HFFc6 (cell line): ENCODE measurements at places on chromosomes 2 and 18.
A peak's percentile ranks its signal among the peaks of the same experiment; 100 is the strongest.

DNA sequence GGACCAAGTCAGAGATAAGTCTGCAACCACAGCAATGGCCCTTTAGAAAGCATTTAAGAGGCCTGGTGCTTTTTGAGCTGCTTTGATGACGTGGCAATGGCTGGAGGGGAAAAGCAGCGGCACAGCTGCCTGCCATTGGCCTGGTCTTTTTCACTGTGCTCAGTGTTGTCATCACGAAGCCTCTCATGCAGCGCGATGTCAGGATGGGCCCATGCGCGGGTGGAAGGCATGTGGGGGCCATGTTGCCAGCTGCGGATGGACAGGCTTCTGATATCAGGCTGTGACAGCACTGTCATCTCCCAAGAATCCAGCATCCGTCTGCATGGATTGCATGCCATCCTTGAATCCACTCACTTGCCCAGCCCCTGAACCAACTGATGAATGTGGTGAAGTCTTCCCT is 204.5 kb downstream of the ACKR3 start:
- DNase-seq = no peak

DNA sequence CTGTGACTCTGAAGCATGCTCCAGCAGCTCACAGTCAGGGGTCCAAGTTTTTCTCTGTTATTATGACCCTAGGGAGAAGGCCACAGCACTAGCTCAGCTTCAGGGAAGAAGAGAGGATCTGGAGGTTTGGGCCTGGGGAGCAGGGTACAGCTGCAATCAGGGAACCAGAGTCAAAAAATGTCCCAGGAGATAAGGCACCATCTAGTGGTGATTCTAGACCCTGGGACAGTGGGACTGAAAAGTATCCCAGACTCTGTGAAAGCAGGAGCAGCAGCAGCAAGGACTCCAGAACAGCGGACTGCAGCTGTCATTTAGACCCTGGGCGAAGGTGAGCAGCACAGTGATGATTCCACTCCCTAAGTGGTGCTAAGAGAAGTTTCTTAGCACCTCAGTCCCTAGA is 278.4 kb upstream of the DDX18 start:
- no peak for DNase-seq

DNA sequence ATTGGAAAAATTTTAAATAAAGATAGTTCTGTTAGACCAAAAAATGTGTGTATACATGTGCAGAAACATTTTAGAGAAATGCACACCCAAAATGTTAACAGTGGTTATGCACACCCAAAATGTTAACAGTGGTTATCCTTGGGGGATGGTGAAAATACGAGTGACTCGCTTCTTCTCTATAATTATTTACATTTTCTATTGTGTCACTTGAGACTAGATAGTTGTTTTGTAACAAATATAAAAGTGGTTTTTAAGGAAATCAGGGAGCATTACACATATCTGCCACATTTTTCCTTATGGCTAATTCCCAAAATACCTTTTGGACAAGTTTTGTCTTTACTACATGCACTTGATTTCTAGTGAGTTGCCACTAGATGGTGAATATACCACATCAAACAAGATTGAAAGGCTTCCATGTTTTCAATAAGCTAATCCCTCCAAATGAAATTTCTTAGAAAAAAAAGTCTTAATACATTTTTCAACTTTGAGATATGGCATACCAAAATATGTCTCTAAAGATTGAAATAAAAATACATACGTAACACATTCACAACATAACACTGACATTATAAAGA is 9.0 kb upstream of the HIBCH start:
- no peak for DNase-seq

- no peak for DNase-seq
These were observed 19.2 kb upstream of the ADAM23 start for GRCh38 chr2:206424134-206424533.

DNA sequence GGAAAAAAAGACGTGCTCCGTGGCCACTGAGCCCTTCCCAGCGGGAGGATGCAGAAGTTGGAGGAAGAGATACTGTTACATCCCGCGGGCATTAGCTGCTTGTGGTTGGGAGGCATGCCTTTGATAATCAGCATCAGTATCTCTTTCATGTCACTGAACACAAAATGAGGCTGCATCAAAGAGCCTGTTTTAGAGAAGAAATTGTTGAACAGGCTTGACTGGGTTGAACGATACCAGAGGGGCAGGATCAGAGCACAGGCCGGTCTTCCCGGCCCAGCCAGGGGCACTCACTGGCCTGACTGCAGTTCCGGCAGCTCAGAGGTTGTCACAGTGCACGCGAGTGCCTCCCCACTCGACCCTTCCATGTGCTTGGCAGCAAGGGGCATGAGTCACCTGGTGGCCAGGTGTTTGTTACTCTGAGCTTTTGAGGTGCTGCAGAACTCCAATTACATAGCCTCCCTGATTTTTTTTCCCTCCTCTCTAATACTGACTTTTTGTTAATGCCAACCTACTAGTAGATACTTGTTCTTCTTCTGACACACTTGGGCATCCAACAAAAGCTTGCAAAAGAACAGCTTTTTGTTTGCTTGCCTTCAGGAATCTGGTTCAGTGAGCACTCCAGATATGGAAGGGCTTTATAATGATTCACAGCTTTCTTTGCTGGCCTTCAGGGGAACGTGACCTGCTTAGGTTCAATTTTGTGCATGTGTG is 121.6 kb downstream of the VAPA start:
- DNase-seq = peak; percentile 27

DNA sequence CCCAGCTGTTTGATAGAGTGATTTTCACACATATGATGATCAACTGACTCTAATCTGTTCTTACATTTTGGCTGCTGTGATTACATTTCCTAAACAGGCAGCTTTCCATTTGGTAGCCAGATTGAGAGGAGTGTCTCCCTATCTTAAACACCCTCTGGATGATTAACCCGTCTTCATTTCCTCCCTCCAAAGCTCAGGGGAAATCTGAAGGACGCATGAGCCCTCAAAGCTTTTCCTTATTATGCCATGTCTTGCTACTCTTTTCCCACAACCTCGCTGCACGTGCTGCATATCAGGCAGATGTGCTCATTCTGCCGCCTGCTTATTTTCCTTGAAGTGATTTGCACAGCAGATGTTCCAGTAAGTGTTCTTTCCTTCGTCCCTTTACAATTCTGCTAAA is 837.4 kb downstream of the LRRTM4 start:
- DNase-seq = no peak

- no peak for DNase-seq
These were observed 232.3 kb downstream of the HAUS1 start for GRCh38 chr18:46336278-46337111.

- DNase-seq = no peak
These were observed 3.9 kb downstream of the MAP3K19 start for GRCh38 chr2:135043345-135043744.

DNA sequence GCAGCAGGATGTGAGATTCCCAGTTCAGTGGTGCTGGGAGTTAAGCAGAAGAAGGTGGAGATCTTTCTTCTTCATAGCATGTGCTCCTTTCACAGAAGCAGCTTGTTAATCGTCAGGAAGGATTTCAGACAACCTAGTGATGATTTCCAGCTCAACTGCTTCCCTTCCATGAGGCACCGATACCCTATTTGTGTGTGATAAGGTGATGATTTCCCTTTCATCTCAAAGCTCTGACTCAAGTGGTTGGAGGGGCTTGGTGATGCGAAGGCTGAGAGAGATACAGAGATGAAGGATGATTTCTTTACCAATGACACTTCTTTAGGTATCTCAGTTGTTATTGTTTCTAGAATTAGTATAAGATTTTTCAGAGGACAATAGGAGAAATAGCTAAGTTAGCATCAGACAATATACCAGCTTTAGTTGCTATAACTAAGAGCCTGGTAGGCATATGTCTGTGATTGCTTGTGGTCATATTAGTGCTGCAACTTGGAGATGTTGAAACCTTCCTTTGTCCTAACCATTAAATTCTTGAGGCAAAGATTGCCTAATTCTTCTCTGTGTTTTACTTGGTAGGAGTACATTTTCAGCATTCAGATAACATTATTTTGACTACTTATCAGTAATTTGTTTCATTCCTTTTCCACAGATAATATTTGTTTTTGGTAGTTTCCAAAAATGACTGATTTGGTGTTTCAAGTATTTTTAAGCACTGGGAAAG is 111.3 kb downstream of the PLCL1 start:
- DNase-seq = peak; percentile 23

DNA sequence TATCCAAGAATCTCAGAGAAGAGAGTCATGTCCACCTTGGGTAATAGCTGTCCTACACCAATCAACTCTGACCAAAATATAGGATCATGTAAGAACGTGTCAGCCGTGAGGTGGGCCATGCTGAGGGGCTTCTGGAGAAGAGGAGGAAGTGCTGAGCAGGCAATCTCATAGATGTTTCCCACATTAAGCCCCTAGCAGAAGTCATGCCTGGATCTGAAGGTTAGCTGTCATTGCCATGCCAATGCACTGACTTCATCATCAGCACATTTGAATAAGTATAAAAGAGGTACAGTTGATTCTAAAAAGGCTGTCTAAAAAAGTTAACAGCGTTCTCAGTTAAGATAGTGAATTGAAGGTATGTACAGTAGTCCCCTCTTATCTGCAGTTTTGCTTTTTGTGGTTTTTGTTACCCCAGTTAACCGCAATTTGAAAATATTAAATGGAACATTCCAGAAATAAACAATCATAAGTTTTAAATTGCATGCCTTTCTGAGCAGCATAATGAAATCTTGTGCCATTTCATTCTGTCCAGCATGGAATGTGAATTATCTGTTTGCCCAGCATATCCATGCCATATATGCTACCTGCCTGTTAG is 67.2 kb upstream of the TMEM17 start:
- DNase-seq = no peak

- no peak for DNase-seq
These were observed 128.3 kb downstream of the ATP9B start for GRCh38 chr18:79197531-79197930.

- no peak for DNase-seq
These were observed 6.8 kb downstream of the SMAD7 start for GRCh38 chr18:48943736-48944527.

GRCh38 chr2:240785424-240786335 is 34.3 kb downstream of the KIF1A start:
- no peak for DNase-seq

DNA sequence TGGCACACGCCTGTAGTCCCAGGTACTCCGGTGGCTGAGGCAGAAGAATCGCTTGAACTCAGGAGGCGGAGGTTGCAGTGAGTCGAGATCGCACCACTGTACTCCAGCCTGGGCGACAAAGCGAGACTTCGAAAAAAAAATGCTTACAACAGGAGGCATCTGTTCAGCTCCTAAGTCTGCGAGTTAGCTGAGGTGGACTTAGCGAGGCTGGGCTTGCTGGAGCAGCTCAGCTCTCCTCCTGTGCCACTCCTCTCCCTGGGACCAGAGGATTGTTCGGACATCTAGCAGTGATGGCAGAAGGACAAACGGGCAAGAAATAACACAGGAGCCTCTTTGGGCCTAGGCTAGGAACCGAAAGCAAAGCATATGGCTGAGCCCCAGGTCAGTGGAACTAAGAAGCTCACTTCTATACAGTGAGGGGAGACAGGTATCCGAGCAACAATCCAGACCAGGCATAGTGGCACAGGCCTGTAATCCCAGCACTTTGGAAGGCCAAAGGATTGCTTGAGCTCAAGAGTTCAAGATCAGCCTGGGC is 260.1 kb downstream of the GLI2 start:
- DNase-seq = no peak

DNA sequence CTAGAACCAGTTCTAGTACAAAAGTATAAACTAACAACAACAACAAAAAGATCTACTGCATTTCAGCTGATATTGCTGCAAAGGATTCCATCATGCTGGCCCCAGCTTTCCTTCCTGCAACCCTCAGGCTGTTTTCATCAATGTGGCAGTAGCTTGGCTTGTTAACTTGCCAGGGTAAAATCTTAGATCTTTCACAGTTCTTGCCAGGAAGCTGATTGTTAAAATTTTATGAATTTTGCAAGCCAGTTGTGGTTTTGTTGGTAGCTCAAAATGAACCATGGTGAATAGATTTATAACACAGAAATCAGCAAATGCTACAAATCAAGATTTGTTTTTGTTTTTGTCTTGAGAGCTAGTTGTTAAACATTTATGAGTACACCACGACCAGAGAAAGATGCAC is 19.3 kb downstream of the CCDC178 start:
- no peak for DNase-seq

- DNase-seq = no peak
These were observed 57.9 kb downstream of the SNORC start for GRCh38 chr2:232927793-232928550.

DNA sequence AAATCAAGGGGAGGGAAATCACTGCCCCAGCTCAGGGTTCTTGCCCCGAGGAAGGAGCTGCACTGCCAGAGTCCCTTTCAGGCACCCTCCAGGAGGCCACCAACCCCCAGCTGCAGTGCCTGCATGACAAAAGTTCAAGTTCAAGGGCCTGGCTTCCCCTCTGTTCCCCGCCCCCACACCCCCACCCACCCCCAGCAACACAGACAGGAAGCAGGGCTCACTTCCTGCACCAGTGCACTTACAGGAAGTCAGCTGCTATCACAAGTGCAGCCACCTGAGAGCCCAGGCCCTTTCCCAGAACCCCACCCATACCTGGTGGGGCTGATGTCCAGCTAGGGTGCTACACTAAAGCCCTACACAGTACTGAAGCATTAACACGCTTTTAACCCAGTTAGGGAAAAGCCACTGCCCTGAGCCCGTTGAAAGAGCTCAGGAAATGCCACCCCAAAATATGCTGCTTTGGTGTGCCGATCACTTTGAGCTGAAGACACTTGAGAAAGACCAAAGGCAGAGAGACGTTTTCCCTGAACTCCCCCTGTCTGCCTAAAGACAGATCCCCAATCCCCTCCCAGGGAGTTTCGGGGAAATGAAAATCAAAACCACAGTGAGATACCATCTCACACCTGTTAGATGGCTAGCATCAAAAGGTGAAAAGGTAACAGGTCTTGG is 109.9 kb upstream of the CAB39 start:
- no peak for DNase-seq

DNA sequence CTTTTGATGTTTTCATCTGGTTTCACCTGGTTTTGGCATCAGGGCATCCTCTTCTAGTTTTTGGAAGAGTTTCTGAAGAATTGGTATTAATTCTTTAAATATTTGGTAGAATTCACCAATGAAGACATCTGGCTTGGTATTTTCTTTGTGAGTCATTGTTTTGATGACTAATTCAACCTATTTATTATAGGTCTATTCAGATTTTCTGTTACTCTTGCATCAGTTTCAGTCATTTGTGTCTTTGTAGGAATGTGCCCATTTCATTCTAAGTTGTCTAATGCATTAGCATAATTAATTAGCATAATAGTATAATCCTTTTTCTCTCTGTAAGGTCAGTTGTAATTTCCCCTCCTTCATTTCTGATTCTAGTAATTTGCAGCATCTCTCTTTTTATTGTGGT is 8.0 kb downstream of the GNLY start:
- DNase-seq = peak; percentile 65

- no peak for DNase-seq
These were observed 47.3 kb upstream of the ATP6V1B1 start for GRCh38 chr2:70888366-70888922.

- no peak for DNase-seq
These were observed 156.4 kb downstream of the CCBE1 start for GRCh38 chr18:59540780-59541179.
